Left ventricle myocardium inferior (tissue), 1 donor: ENCODE measurements at places on chromosomes 1 and 21. TPM values are rescaled to one million over a fixed set of nuclear protein-coding genes. Genes with fewer than 3 reads are reported as not detected.

The AMPD1 gene
- total RNA-seq, result not detected

The S100A8 gene
- 26.6 TPM for total RNA-seq

DNA sequence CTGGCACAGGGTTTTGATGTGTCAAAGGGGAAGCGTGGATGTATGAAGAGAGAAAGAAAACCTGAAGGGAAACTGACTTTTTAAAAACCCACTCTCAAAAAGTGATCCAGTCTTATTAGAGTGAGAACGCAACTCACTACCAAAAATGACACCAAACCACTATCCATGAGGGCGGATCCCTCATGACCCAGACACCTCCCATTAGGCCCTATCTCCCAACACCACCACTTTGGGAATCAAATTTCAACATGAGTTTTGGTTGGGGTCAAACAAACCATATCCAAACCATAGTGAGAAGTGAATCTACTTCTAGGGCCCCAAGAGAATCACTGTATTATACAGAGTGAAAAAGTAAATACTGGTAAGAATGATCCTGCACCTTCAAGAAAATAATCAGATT is 53.5 kb downstream of the FNBP1L start:
- no peak for DNase-seq

GRCh38 chr1:42949312-42950115 is 9.2 kb downstream of the SLC2A1 start:
- no peak for DNase-seq

The OR6N1 gene
- not detected for total RNA-seq
